Urinary bladder (tissue), 4 donors: ENCODE measurements at places on chromosomes 7 and 10. TPM values are rescaled to one million over a fixed set of nuclear protein-coding genes. Genes with fewer than 3 reads are reported as not detected.
A peak's percentile ranks its signal among the peaks of the same experiment; 100 is the strongest.

GRCh38 chr10:32329061-32329460 lies 17.9 kb downstream of the EPC1 start:
- no peak for DNase-seq

DNA sequence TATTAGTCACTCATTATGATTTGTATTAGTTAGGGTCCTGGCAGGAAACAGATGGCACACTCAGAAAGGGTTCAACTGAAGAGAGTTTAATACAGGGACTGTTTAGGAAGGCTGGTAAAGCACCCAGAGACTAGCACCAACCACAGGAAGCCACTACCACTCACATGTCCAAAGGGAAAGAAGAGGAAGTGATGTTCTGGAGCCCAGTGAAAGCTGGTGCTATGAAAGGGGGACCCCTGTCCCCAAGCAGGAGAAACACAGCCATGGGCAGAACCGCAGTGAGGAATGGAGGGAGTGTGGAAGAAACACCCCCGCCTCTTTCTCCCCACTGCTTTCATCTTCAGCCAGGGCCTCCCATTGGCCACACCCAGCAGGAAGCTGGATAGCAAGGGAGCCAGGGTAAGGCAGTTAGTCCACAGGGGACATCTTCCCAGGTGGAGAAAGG lies 3.2 kb upstream of the VSIR start:
- no peak for DNase-seq

- DNase-seq: no peak
Measured at GRCh38 chr10:12782537-12782936, 219.0 kb downstream of the CCDC3 start.

DNA sequence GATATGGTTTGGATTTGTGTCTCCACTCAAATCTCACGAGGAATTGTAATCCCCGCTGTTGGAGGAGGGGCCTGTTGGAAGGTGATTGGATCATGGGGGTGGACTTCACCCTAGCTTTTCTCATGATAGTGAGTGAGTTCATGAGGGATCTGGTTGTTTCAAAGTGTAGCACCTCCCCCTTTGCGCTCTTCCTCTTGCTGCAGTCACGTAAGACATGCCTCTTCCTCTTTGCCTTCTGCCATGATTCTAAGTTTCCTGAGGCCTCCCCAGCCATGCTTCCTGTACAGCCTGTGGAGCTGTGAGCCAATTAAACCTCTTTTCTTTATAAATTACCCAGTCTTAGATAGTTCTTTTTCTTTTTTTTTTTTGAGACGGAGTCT lies 17.1 kb downstream of the CDNF start:
- no peak for DNase-seq

GRCh38 chr7:112254156-112254555 lies 47.7 kb downstream of the ZNF277 start:
- DNase-seq: no peak

- DNase-seq: peak; percentile 47
Measured at GRCh38 chr7:151271699-151272355, 23.3 kb upstream of the SMARCD3 start.

DNA sequence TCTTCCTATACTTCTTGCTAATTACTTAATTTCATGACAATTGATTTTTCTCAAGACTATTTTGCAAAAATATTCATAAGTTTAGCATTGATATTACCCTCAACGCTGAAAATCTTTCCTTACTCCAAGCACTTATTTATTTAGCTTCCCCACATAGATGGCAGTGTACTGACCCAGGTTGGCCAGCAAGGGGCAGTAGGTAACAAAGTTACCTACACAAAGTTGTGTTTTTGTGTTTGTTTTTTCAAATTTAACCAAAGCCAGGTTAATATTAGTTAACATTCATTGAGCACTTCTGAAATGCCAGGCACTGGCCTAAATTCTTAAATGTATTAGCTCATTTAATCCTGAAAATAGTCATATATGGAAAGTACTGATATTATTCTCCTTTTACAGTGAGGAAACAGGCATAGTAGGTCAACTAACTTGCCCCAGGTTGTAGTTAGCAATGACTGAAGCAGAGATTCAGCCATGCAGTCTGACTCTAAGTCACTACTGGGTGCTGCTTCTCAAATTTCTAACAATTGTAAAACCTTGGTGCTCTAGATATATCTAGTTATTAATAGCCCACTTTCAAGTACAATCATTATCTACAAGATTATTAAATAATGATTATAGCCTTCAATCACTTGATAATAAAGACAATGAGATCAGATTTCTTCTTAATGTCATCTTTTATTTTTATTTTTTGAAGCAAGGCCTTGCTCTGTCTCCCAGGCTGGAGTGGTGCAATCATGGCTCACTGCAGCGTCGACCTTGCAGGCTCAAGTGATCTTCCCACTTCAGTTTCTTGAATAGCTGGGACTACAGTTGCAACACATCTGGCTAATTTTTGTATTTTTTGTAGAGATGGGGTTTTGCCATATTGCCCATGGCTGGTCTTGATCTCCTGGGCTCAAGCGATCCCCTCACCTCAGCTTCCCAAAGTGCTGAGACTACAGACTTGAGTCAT lies 5.8 kb upstream of the GGCT start:
- DNase-seq: no peak

GRCh38 chr7:94089806-94090205 lies 85.7 kb upstream of the BET1 start:
- no peak for DNase-seq

GRCh38 chr7:112082306-112082705 lies 123.9 kb downstream of the DOCK4 start:
- no peak for DNase-seq

DNA sequence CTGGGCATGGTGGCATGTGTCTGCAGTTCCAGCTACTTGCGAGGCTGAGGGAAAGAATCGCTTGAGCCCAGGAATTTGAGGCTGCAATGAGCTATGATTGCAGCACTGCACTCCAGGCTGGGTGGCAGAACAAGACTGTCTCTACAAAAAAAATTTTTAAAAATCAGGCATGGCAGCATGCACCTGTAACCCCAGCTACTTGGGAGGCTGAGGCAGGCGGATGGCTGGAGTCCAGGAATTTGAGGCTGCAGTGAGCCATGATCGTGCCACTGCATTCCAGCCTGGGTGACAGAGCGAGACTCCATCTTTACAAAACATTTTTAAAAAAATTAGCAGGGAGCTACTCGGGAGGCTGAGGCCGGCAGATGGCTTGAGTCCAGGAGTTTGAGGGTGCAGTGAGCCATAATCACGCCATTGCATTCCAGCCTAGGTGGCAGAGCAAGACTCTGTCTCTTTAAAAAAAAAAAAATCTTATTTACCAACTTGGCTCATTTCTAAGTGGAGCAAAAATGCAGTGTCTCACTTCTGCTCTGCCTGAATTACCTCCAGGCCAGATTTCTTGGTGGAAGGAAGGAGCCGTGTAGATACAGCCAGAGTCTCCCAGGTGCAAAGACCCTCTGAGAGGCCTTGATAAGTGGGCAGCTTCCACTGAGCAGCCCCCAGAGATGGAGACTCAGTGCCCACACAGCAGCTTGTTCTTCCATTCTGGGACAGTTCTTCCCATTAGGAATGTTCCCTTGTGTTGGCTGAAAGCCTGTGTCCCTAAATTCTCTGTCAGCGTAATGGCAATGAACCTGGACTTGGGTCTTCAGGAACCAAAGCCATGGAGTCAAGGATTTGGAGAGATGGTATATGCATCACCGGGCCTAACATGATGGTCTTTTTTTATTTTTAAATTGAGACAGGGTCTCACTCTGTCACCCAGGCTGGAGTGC lies 30.0 kb downstream of the GTF2IRD1 start:
- DNase-seq: no peak

GRCh38 chr7:92025260-92025659 lies 84.6 kb downstream of the AKAP9 start:
- DNase-seq: no peak

GRCh38 chr10:122642726-122643605 lies 56.7 kb downstream of the C10orf120 start:
- DNase-seq: no peak

Gene CD36
- 399 TPM for total RNA-seq

Gene HTR5A
- total RNA-seq: not detected

Gene AKR1C8
- not detected for total RNA-seq

Gene UTF1
- total RNA-seq: not detected

Gene KLF14
- total RNA-seq: 0.32 TPM

Gene SH2D4B
- total RNA-seq: 0.16 TPM

Gene HMX3
- total RNA-seq: not detected

Gene SEMA3A
- 24.3 TPM for total RNA-seq

Gene PGAM2
- total RNA-seq: 3.1 TPM
